ENCODE measurements at places on chromosomes 11 and 22.

- DNase-seq, result no peak
- H3K4me1 ChIP-seq, result no peaks in the 10 kb centered on the region
- H3K4me3 ChIP-seq, result no peak overlapping the region
Observed at GRCh38 chr11:61854966-61855714, 27.0 kb downstream of the FADS2 start.

DNA sequence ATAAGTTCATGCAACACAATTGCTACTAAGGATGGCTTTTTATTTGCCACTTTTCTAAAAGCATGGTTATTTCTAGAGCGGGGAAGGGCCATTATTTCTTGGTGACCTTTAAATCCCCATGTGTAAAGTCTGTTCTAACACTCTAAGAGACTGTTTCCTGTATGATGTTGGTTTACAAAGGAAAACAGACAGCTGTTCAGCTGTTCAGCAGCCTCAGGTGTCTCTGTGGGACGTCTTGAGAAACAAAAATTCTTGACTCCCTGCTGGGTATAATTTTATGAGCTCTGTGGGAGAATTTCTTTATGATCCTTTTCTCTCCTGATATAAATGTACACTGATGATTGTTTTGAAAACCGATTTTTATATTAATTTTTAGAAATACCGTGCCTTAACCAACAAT, 13.9 kb downstream of the MUC15 start:
- no peaks in the 10 kb centered on the region for H3K27me3 ChIP-seq
- no peaks in the 10 kb centered on the region for H3K4me1 ChIP-seq
- no peak overlapping the region for H3K4me3 ChIP-seq

- no peak overlapping the region for H3K4me3 ChIP-seq
- no peak for DNase-seq
- H3K27ac ChIP-seq, result no peak overlapping the region
- no peaks in the 10 kb centered on the region for H3K4me1 ChIP-seq
- no peaks in the 10 kb centered on the region for H3K27me3 ChIP-seq
- H3K36me3 ChIP-seq, result no peaks in the 10 kb centered on the region
Observed at GRCh38 chr22:47996446-47996857, 1234.0 kb downstream of the TBC1D22A start.

GRCh38 chr11:10247011-10247410, 47.0 kb downstream of the SBF2 start:
- no peak for DNase-seq
- no peaks in the 10 kb centered on the region for H3K36me3 ChIP-seq
- H3K4me1 ChIP-seq, result no peaks in the 10 kb centered on the region
- no peak overlapping the region for H3K27ac ChIP-seq

GRCh38 chr11:65927904-65928397, 8.7 kb downstream of the DRAP1 start:
- peak overlapping the region; percentile 76 for H3K27ac ChIP-seq
- no peaks in the 10 kb centered on the region for H3K27me3 ChIP-seq
- DNase-seq, result peak; percentile 92
- H3K4me3 ChIP-seq, result peak overlapping the region; percentile 2
- H3K36me3 ChIP-seq, result peaks cover 10% of the 10 kb centered on the region

GRCh38 chr11:77287615-77288273, 13.7 kb downstream of the GDPD4 start:
- H3K4me3 ChIP-seq, result no peak overlapping the region
- H3K27ac ChIP-seq, result no peak overlapping the region
- no peaks in the 10 kb centered on the region for H3K4me1 ChIP-seq
- H3K27me3 ChIP-seq, result peaks cover 2% of the 10 kb centered on the region
- no peak for DNase-seq
- no peaks in the 10 kb centered on the region for H3K36me3 ChIP-seq

- H3K27ac ChIP-seq, result no peak overlapping the region
- H3K36me3 ChIP-seq, result no peaks in the 10 kb centered on the region
Observed at GRCh38 chr11:17500673-17501072, 24.0 kb upstream of the ABCC8 start.

DNA sequence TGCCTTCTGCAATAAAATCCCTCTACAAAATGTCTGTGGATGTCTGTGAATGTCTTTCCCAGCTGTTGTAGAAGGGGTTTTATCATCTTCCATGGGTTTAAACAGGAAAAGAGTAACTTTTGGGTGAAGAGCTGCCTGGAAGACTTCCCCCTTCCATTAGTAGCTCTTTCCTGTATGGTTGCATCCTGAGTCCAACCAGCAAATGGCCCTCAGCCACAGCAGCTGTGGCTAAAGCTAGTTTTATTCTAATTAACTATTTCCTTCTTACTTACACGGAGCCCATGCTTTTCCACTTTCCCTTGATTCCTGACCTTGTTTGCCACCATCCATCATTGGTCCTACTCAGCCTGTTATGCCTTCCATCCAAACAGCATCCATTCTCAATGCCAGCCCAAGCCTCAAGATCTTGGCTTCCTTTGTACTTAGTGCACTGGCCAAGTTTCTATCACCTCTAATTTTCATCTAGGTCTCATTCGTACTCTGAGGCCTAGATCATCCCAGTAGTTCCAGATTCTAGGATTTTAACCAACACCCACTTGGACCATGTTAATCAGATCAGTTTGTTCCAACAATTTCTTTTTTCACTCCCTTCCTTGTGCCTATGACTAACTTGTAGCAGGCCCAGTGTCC, 41.5 kb upstream of the CADM1 start:
- no peaks in the 10 kb centered on the region for H3K27me3 ChIP-seq
- H3K36me3 ChIP-seq, result no peaks in the 10 kb centered on the region
- DNase-seq, result no peak
- no peaks in the 10 kb centered on the region for H3K4me1 ChIP-seq

DNA sequence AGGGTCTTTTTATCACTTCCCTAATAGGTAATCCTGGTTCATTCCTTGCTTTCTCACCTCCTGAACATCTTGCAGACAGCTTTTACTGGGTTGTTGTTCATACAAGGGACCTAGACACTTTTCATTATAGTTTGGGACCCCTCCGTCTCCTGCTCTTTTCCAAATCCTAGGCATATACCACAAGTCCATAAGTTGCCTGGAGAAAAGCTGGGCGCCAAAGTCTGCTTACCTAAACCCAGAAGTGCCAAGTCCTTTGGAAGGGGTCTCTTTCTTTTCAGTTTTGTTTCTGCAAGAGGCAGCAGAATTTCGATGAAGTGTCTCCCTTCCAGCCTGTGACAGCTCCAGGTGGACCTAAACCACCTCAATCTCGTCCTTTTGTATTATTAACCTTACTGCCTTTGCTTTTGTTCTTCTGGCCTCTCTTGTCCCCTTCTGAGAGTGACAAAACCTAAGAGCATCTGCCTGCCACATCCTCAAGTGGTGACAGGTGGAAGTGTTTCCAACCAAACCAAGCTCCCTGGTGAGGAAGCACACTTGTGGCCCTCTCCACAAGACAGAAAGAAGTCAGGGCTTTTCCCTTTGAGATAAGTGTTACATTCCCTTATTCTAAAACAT, 19.5 kb upstream of the P2RY6 start:
- H3K27me3 ChIP-seq, result no peaks in the 10 kb centered on the region
- H3K4me1 ChIP-seq, result no peaks in the 10 kb centered on the region
- DNase-seq, result no peak
- no peaks in the 10 kb centered on the region for H3K36me3 ChIP-seq
- no peak overlapping the region for H3K27ac ChIP-seq
- no peak overlapping the region for H3K4me3 ChIP-seq

DNA sequence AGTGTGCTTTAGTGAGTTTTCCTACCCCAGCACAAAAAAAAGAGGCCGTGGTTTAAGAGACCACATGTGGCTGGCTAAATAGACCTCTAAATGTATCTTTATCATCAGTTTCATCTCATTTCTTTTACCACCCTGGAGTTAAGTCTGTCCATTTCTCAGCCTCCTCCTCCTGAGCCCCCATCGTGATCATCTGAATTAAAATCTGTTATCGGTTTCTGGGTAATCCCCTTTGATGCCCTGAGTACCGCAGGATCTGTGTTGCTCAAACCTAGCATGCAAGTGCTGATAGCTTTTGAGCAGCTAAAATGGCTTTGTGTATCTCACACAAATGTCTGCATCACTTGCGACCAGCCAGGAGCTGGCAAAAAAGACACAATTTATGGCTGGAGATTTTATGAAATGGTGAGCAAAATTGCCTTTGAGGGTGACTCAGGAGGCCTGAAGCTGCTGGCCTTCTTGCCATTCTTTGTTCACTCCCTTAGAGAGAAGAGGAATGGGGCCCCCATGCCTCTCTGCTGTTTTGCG, 236.5 kb downstream of the NTM start:
- H3K4me3 ChIP-seq, result no peak overlapping the region
- H3K27me3 ChIP-seq, result no peaks in the 10 kb centered on the region
- DNase-seq, result no peak
- no peaks in the 10 kb centered on the region for H3K4me1 ChIP-seq
- no peak overlapping the region for H3K27ac ChIP-seq
- H3K36me3 ChIP-seq, result no peaks in the 10 kb centered on the region

DNA sequence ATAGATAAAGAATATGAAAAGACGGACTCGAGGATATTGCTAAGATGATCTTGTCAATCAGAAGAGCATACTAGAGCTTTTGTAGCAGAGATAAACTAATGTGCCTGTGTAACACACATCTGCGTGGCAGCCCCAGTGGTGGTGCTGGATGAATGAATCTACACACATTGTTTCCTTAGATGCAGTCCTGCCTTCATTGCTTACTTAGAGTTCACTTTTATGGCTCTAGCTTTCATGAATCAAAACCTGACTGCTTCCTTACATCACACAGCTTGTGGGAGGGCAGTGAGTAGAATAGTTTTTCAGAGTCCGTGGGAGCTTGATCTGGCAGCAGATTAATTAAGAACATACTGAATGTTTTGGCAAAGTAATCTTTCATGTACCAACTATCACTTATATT, 83.7 kb downstream of the EXT2 start:
- H3K4me3 ChIP-seq, result no peak overlapping the region
- no peak overlapping the region for H3K27ac ChIP-seq
- no peak for DNase-seq
- H3K4me1 ChIP-seq, result no peaks in the 10 kb centered on the region
- H3K36me3 ChIP-seq, result no peaks in the 10 kb centered on the region
- no peaks in the 10 kb centered on the region for H3K27me3 ChIP-seq

DNA sequence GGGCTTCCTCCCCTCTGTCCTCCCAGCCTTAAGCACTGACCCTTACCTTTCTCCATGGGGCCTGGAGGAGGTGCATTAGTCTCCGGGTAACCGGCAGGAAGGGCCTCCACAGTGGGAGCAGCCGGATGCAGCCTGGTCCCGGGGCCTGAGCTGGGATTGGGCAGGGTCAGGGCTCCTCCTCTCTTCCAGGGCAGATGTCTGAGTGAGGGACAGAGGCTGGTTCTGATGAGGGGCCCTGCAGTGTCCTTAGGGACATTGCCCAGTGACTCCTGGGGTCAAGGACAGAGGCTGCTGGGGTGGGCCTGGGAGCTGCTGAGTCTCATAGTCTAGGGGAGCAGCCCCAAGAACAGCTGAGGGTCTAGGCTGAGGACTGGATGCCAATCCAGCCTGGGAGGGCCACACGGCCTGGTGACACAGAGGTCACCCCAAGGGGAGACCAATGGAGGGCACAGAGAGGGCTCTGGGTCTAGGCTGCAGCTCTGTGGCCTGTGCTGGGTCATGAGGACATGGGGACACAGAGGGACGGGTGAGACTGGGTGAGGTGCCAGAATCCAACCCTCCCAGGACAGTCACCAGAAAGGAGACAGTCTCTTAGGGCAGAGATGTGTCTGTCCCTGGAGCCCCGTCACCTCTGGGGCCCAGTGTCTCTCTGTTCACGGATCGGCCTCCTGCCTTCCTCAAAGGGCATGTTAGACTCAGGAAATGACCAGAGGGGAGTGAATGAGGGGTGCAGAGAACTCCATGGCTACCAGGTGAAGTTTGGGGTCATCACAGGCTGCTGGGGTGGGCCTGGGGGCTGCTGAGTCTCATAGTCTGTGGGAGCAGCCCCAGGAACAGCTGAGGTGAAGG, 6.5 kb downstream of the IGLL5 start:
- H3K4me1 ChIP-seq, result peaks cover 9% of the 10 kb centered on the region
- H3K4me3 ChIP-seq, result peak overlapping the region; percentile 0
- DNase-seq, result no peak
- no peak overlapping the region for H3K27ac ChIP-seq
- no peaks in the 10 kb centered on the region for H3K36me3 ChIP-seq

GRCh38 chr11:85165819-85166218, 461.3 kb downstream of the DLG2 start:
- H3K27me3 ChIP-seq, result no peaks in the 10 kb centered on the region
- DNase-seq, result no peak
- H3K4me1 ChIP-seq, result no peaks in the 10 kb centered on the region
- H3K4me3 ChIP-seq, result no peak overlapping the region
- no peaks in the 10 kb centered on the region for H3K36me3 ChIP-seq
- H3K27ac ChIP-seq, result no peak overlapping the region

DNA sequence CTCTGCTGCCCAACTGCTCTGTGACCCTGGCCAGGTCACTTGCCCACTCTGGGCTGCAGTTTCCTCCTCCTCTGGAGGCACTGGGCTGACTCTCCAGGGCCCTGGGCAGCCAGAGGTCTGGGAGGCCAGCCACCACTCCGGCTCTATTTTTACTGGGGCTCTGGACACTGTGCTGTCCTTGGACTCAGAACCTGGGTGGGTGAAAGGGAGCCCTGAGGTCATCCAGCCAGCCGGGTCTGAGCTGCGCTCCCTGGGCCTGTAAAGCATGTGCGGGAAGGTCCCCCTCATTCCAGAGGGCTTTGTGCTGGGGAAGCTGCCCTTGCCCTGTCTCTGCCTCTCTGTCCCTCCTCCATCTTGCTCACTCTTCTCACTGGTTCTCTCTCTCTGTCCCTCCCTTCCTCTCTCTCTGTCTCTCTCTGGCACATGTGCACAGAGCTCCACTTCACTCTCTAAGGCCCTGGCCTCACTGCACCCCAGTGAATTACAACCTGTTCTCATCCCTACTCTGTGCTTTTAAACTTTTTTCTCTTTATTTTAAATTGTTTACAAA, 24.6 kb downstream of the MB start:
- H3K27ac ChIP-seq, result no peak overlapping the region
- no peaks in the 10 kb centered on the region for H3K36me3 ChIP-seq
- H3K27me3 ChIP-seq, result no peaks in the 10 kb centered on the region
- H3K4me3 ChIP-seq, result no peak overlapping the region

GRCh38 chr11:10017050-10017449, 277.0 kb downstream of the SBF2 start:
- H3K27ac ChIP-seq, result no peak overlapping the region
- no peak for DNase-seq
- no peaks in the 10 kb centered on the region for H3K4me1 ChIP-seq
- H3K4me3 ChIP-seq, result no peak overlapping the region
- H3K36me3 ChIP-seq, result no peaks in the 10 kb centered on the region

GRCh38 chr11:128499613-128500253, 87.6 kb downstream of the ETS1 start:
- no peak overlapping the region for H3K4me3 ChIP-seq
- peaks cover 24% of the 10 kb centered on the region for H3K36me3 ChIP-seq
- H3K4me1 ChIP-seq, result peaks cover 74% of the 10 kb centered on the region
- H3K27ac ChIP-seq, result peak overlapping the region; percentile 67
- no peaks in the 10 kb centered on the region for H3K27me3 ChIP-seq

DNA sequence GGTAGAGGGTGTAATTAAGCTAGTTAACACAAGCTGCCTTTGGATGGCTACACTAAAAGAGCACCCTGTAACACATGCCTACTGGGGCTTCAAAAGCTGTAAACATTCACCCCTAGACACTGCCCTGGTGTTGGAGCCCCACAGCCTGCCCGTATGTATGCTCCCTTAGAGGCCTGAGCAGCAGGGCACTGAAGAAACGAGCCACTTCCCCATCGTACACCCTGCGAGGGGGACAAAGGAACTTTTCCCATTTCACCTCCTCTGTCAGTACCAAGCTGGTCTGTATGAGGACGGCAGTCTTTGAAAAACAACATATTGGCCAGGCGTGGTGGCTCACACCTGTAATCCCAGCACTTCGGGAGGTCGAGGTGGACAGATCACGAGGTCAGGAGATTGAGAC, 77.0 kb downstream of the MAML2 start:
- no peak for DNase-seq
- no peak overlapping the region for H3K4me3 ChIP-seq
- H3K4me1 ChIP-seq, result peaks cover 17% of the 10 kb centered on the region
- no peaks in the 10 kb centered on the region for H3K27me3 ChIP-seq
- H3K27ac ChIP-seq, result no peak overlapping the region

Measured in natural killer cell (primary cell).